ENCODE measurements at places on chromosomes 13 and 19. TPM values are rescaled to one million over a fixed set of nuclear protein-coding genes. Genes with fewer than 3 reads are reported as not detected.

DNA sequence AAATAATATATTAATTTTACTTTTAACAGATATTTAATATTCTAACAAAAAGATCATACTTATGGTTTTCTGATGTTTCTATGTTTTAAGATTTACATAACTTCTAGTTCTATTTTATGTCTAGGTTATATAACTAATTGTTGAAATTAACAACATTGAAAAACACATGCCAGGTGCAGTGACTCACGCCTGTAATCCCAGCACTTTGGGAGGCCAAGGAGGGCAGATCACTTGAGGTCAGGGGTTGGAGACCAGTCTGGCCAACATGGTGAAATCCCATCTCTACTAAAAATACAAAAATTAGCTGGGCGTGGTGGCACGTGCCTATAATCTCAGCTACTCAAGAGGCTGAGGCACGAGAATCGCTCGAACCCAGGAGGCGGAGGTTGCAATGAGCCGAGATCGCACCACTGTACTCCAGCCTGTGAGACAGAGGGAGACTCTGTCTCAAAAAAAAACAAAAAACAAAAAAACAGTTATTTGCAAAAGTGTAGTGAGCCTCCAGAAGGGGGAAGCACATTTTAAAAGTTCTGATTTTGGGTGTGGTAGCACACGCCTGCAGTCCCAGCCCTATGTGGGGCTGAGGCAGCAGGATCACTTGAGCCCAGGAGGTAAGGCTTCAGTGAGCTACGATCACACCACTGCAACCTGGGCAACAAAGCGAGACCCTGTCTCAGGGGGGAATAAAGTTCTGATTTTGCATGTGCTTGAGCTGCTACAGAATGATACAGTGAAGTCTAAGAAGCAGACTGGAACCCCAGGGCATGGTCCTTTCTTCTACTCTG lies 18.7 kb downstream of the MIPEP start:
- peaks cover 17% of the 10 kb centered on the region for H3K4me1 ChIP-seq
- no peak overlapping the region for H3K4me3 ChIP-seq
- H3K27me3 ChIP-seq, result no peaks in the 10 kb centered on the region
- peaks cover 2% of the 10 kb centered on the region for H3K36me3 ChIP-seq
- peak; percentile 60 for DNase-seq
- no peak overlapping the region for H3K27ac ChIP-seq

- H3K4me1 ChIP-seq, result no peaks in the 10 kb centered on the region
- H3K27me3 ChIP-seq, result no peaks in the 10 kb centered on the region
- H3K4me3 ChIP-seq, result no peak overlapping the region
- no peak for DNase-seq
- H3K27ac ChIP-seq, result no peak overlapping the region
Measured at GRCh38 chr19:37513397-37513796, 6.7 kb downstream of the ZNF793 start.

DNA sequence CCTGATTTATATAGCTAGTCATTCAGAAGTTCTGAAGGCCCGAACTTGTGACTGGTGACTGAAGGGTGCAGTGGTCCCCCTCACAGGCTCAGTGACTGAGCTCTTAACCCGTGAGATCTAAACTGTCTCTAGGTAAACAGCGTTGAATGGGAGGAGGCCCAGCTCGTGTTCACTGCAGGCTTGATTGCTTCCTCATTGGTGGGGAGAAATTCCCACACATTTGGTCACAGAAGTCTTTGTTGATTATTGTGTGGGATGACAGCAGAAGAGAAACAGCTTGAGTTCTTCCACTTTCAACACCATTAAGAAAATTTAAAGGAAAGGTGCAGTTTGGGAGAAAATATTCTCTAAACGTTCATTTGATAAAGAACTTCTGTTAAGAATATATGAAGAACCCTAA lies 1178.0 kb downstream of the UQCRFS1 start:
- no peaks in the 10 kb centered on the region for H3K27me3 ChIP-seq
- no peak for DNase-seq
- no peaks in the 10 kb centered on the region for H3K4me1 ChIP-seq

Gene OVOL3
- not detected for total RNA-seq

Gene ERICH4
- total RNA-seq, result not detected

Gene SCEL
- total RNA-seq, result not detected

Gene MEF2B
- 4.1 TPM for total RNA-seq

Gene TNPO2
- 76.3 TPM for total RNA-seq

GRCh38 chr13:99221567-99222239 lies 21.0 kb downstream of the UBAC2 start:
- no peak for DNase-seq
- H3K4me1 ChIP-seq, result peaks cover 90% of the 10 kb centered on the region
- H3K36me3 ChIP-seq, result peaks cover 1% of the 10 kb centered on the region
- H3K27ac ChIP-seq, result no peak overlapping the region
- H3K4me3 ChIP-seq, result no peak overlapping the region

GRCh38 chr19:2569596-2570465 lies 93.9 kb downstream of the GADD45B start:
- DNase-seq, result no peak
- peaks cover 11% of the 10 kb centered on the region for H3K36me3 ChIP-seq
- H3K4me1 ChIP-seq, result peaks cover 3% of the 10 kb centered on the region
- H3K4me3 ChIP-seq, result no peak overlapping the region
- H3K27me3 ChIP-seq, result no peaks in the 10 kb centered on the region

- no peak overlapping the region for H3K27ac ChIP-seq
- H3K27me3 ChIP-seq, result no peaks in the 10 kb centered on the region
- peaks cover 27% of the 10 kb centered on the region for H3K4me1 ChIP-seq
- no peaks in the 10 kb centered on the region for H3K36me3 ChIP-seq
Measured at GRCh38 chr13:113413898-113414282, 39.4 kb downstream of the ADPRHL1 start.

DNA sequence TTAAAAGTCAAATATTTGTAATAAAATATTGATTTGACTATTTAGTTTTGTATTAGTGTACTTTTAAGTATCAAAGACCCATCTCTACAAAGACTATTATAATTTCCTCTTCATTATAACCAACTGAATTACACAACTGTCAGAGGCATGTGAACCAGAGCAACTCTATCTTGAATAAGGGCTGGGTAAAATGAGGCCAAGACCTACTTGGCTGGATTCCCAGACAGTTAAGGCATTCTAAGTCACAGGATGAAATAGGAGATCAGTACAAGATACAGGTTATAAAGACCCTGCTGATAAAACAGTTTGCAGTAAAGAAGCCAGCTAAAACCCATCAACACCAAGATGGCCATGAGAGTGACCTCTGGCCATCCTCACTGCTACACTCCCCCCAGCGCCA lies 36.2 kb upstream of the ATP12A start:
- H3K27me3 ChIP-seq, result no peaks in the 10 kb centered on the region
- H3K4me3 ChIP-seq, result no peak overlapping the region
- no peaks in the 10 kb centered on the region for H3K4me1 ChIP-seq
- H3K27ac ChIP-seq, result no peak overlapping the region

Gene B3GNT3
- not detected for total RNA-seq

Gene HSH2D
- total RNA-seq, result 259 TPM

All from B cell (primary cell).